ENCODE measurements at places on chromosomes 1 and 21. TPM values are rescaled to one million over a fixed set of nuclear protein-coding genes. Genes with fewer than 3 reads are reported as not detected.
A peak's percentile ranks its signal among the peaks of the same experiment; 100 is the strongest.

- H3K4me3 ChIP-seq = no peak overlapping the region
- H3K4me1 ChIP-seq = peaks cover 22% of the 10 kb centered on the region
- H3K27me3 ChIP-seq = peaks cover 2% of the 10 kb centered on the region
- DNase-seq = no peak
These were observed 9.3 kb downstream of the TMCC2 start for GRCh38 chr1:205236951-205237475.

The AGT gene
- not detected for total RNA-seq

The CELA3A gene
- not detected for total RNA-seq

The SH2D1B gene
- not detected for total RNA-seq

The AMY2A gene
- total RNA-seq = not detected

- no peak for DNase-seq
- H3K4me3 ChIP-seq = no peak overlapping the region
- no peaks in the 10 kb centered on the region for H3K36me3 ChIP-seq
- H3K27ac ChIP-seq = no peak overlapping the region
These were observed 1.7 kb upstream of the OPTC start for GRCh38 chr1:203492082-203492747.

The SLC66A1 gene
- total RNA-seq = 4.0 TPM

The EPHB2 gene
- total RNA-seq = not detected

GRCh38 chr1:77958391-77958790 is 20.5 kb downstream of the FUBP1 start:
- H3K4me3 ChIP-seq = no peak overlapping the region
- peaks cover 3% of the 10 kb centered on the region for H3K4me1 ChIP-seq
- H3K36me3 ChIP-seq = peaks cover 73% of the 10 kb centered on the region
- no peak for DNase-seq

- H3K27ac ChIP-seq = no peak overlapping the region
- no peak overlapping the region for H3K4me3 ChIP-seq
- H3K27me3 ChIP-seq = peaks cover 11% of the 10 kb centered on the region
- no peaks in the 10 kb centered on the region for H3K4me1 ChIP-seq
- peaks cover 2% of the 10 kb centered on the region for H3K36me3 ChIP-seq
These were observed 65.5 kb downstream of the LPAR3 start for GRCh38 chr1:84827555-84827954.

- no peak overlapping the region for H3K4me3 ChIP-seq
- no peak overlapping the region for H3K27ac ChIP-seq
- H3K36me3 ChIP-seq = peaks cover 29% of the 10 kb centered on the region
- H3K4me1 ChIP-seq = peaks cover 71% of the 10 kb centered on the region
These were observed 14.2 kb downstream of the RAP1A start for GRCh38 chr1:111633736-111634247.

GRCh38 chr1:236604905-236605806 is 840 bp upstream of the HEATR1 start:
- peaks cover 15% of the 10 kb centered on the region for H3K36me3 ChIP-seq
- DNase-seq = no peak
- H3K4me1 ChIP-seq = peaks cover 25% of the 10 kb centered on the region
- H3K4me3 ChIP-seq = peak overlapping the region; percentile 99
- peak overlapping the region; percentile 95 for H3K27ac ChIP-seq
- H3K27me3 ChIP-seq = peaks cover 10% of the 10 kb centered on the region

- no peak overlapping the region for H3K4me3 ChIP-seq
- H3K4me1 ChIP-seq = no peaks in the 10 kb centered on the region
- no peaks in the 10 kb centered on the region for H3K27me3 ChIP-seq
- H3K36me3 ChIP-seq = no peaks in the 10 kb centered on the region
- H3K27ac ChIP-seq = no peak overlapping the region
These were observed 76.4 kb downstream of the ADGRL2 start for GRCh38 chr1:81876901-81877733.

The FCGR3A gene
- total RNA-seq = 0.52 TPM

The FBXO2 gene
- total RNA-seq = 6.0 TPM

GRCh38 chr1:38962113-38962512 is 20.5 kb upstream of the RHBDL2 start:
- H3K36me3 ChIP-seq = no peaks in the 10 kb centered on the region
- H3K27me3 ChIP-seq = no peaks in the 10 kb centered on the region
- H3K27ac ChIP-seq = no peak overlapping the region
- H3K4me3 ChIP-seq = no peak overlapping the region

The ZNF593OS gene
- not detected for total RNA-seq

- H3K4me1 ChIP-seq = peaks cover 3% of the 10 kb centered on the region
- no peak for DNase-seq
- H3K4me3 ChIP-seq = no peak overlapping the region
- peaks cover 7% of the 10 kb centered on the region for H3K27me3 ChIP-seq
These were observed 111.5 kb downstream of the CNIH3 start for GRCh38 chr1:224727351-224728289.

DNA sequence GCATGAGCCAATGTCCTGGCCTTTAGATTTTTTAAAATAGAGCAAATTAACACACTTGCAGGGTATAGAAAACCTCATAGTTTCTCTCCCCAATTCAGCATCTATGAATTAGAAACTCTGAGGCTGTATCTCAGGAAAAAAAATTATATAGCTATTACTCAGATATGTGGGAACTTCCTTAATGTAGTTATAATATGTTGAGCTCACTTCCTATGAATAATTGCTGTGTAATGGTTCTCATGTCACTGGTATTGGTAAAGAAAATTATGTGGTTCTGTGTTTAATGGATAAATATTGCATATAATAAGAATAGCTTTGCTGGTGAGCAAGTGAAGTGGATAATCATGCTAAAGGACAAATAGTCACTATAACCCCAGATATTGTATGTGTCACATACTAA is 2019.8 kb downstream of the NCAM2 start:
- H3K27ac ChIP-seq = no peak overlapping the region
- no peaks in the 10 kb centered on the region for H3K36me3 ChIP-seq
- H3K27me3 ChIP-seq = no peaks in the 10 kb centered on the region
- no peaks in the 10 kb centered on the region for H3K4me1 ChIP-seq
- no peak overlapping the region for H3K4me3 ChIP-seq
- DNase-seq = no peak

DNA sequence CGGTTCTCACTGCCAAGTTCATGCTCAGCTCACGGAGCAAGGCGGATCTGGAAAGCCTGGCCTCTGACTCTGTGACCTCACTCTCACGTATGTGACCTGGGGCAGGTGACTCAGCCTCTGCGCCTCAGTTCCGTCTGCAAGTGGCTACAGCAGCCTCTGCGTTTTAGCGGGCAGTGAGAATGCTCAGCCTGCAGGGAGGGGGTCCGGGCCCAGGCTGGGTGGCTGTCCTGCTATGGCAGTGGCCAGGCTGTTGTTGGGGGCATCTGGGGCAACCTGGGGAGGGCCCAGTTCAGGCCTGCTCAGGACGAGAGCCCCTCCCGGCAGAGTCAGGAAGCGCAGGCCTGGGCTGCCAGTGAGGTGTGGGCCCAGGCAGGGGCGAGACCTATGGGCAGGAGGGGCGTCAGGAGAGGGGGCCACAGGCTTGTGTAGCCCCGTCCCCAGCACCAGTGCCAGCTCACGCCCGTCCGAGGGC is 27.9 kb downstream of the ARHGEF16 start:
- H3K36me3 ChIP-seq = no peaks in the 10 kb centered on the region
- no peak overlapping the region for H3K27ac ChIP-seq
- no peaks in the 10 kb centered on the region for H3K4me1 ChIP-seq
- DNase-seq = no peak
- H3K27me3 ChIP-seq = no peaks in the 10 kb centered on the region

The TMEM240 gene
- total RNA-seq = 1.1 TPM

- no peak for DNase-seq
- H3K4me3 ChIP-seq = no peak overlapping the region
- no peak overlapping the region for H3K27ac ChIP-seq
- no peaks in the 10 kb centered on the region for H3K27me3 ChIP-seq
- H3K36me3 ChIP-seq = no peaks in the 10 kb centered on the region
- no peaks in the 10 kb centered on the region for H3K4me1 ChIP-seq
These were observed 2.2 kb downstream of the CLEC20A start for GRCh38 chr1:178494569-178494971.

GRCh38 chr1:198253668-198254067 is 96.9 kb downstream of the NEK7 start:
- H3K27me3 ChIP-seq = no peaks in the 10 kb centered on the region
- peaks cover 24% of the 10 kb centered on the region for H3K36me3 ChIP-seq
- H3K4me1 ChIP-seq = peaks cover 33% of the 10 kb centered on the region
- DNase-seq = no peak

The TPTE gene
- not detected for total RNA-seq

The GBP6 gene
- 0.10 TPM for total RNA-seq

DNA sequence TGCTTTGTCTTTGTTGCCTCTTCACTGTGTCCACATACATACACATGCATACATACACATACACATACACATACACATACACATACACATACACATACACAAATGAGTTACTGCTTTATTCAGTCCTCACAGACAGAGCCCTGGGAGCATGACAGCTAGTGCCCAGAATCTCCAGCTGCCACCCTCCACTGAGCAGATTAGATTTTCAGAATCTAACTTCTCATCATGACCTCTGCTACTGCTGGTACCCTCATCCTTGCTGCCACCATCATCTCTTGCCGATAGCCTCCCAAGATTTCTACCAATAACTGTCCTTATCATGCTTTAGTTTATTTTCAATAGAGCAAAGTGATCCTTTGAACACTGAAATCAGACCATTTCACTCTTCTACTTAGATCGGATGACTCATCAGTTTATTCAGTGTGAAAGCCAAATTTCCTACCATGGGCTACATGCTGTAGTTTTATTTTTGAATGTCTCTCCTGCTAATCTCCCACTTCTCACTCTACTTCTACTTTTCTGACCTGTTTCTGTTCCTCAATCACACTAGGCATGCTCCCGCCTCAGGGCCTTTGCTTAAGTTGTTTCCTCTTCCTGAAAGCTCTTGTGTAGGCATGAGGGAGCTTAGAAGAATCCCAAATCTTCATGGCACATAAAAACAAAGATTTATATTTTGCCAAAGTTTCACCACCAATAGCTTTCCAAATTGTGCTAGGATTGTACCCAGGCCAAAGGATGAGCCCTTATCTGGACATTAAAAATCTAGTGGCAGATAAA is 43.0 kb downstream of the ATP6V1G3 start:
- no peaks in the 10 kb centered on the region for H3K27me3 ChIP-seq
- no peak for DNase-seq
- H3K36me3 ChIP-seq = peaks cover 3% of the 10 kb centered on the region
- H3K27ac ChIP-seq = no peak overlapping the region
- no peak overlapping the region for H3K4me3 ChIP-seq

- H3K27ac ChIP-seq = no peak overlapping the region
- H3K27me3 ChIP-seq = no peaks in the 10 kb centered on the region
- no peaks in the 10 kb centered on the region for H3K36me3 ChIP-seq
- H3K4me3 ChIP-seq = no peak overlapping the region
These were observed 1016.1 kb downstream of the KCNT2 start for GRCh38 chr1:195591917-195592672.

The SUSD4 gene
- 0.18 TPM for total RNA-seq

- no peaks in the 10 kb centered on the region for H3K36me3 ChIP-seq
These were observed 42.0 kb upstream of the PADI1 start for GRCh38 chr1:17162941-17163340.

The KRTCAP2 gene
- 170 TPM for total RNA-seq

DNA sequence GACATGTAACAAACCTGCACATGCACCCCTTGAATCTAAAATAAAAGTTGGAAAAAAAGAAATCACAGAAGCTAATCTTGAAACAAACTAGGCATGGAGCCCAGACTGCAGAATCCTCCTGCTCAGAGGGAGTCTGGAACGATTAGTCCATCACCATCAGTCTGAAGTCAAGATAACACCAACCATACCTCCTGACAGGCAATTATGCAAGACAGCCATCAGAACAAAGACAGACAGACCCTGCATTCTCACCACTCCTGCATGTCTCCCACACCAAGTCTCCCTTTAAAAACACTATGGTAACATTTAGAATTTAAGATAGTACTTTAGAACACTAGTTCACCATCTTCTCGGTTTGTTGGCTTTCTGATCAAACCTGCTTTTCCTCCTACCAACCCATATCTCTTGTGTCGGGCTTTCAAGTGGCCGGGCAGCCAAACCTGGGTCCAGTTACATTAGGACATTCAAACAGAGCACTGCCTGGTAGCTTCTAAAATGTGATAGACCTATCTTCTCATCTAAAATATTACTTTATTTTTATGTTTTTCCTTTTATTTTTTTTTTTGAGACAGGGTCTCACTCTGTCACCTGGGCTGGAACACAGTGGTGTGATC is 10.1 kb downstream of the YARS1 start:
- DNase-seq = no peak
- peak overlapping the region; percentile 25 for H3K27ac ChIP-seq
- H3K4me3 ChIP-seq = no peak overlapping the region
- no peaks in the 10 kb centered on the region for H3K27me3 ChIP-seq
- H3K36me3 ChIP-seq = peaks cover 84% of the 10 kb centered on the region
- H3K4me1 ChIP-seq = peaks cover 38% of the 10 kb centered on the region

- H3K4me1 ChIP-seq = no peaks in the 10 kb centered on the region
- no peak for DNase-seq
- peaks cover 2% of the 10 kb centered on the region for H3K27me3 ChIP-seq
- H3K27ac ChIP-seq = no peak overlapping the region
- no peak overlapping the region for H3K4me3 ChIP-seq
These were observed 102.7 kb upstream of the VANGL1 start for GRCh38 chr1:115539061-115539460.

- no peak for DNase-seq
- no peaks in the 10 kb centered on the region for H3K4me1 ChIP-seq
- H3K4me3 ChIP-seq = no peak overlapping the region
- H3K27me3 ChIP-seq = no peaks in the 10 kb centered on the region
- no peak overlapping the region for H3K27ac ChIP-seq
These were observed 462.2 kb upstream of the CXADR start for GRCh38 chr21:17050646-17051045.

DNA sequence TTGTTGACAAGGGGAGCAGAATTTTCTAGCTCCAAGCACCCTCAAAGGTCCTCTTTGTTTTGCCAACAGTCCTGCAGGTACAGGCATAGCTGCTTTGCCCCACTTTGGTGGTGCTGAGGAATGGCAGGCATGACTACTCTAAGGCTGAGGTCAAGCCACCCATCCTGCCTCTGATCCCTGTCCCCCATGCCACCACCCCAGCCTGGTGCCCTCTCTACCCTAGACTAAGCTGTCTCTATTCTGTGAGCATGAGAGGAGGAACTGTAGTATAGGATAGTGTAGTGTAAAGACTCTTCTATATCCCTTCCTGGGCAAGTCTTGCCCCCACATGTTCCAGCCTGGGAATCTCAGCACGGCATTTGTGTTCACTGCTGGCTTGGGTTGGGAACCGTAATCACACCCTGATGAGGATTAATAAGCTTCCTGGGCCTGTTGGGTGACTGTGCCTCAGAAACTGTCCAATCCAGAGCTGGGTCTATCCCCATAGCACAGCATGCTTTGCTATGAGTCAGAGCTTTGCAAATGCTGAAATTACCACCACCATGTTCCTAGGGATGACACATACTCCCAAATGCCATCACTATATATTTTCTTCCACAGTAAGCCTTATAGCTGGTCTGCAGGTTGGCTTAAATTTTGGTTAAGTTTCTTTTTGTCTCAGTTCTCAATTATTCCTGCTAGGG is 105.7 kb upstream of the PPP2R5A start:
- H3K27me3 ChIP-seq = peaks cover 2% of the 10 kb centered on the region
- no peak overlapping the region for H3K27ac ChIP-seq
- H3K4me1 ChIP-seq = peaks cover 14% of the 10 kb centered on the region
- no peak for DNase-seq
- no peak overlapping the region for H3K4me3 ChIP-seq

The SYT11 gene
- 11.9 TPM for total RNA-seq

- peaks cover 6% of the 10 kb centered on the region for H3K36me3 ChIP-seq
- H3K4me1 ChIP-seq = peaks cover 47% of the 10 kb centered on the region
- peak within 1 kb of the TSS; percentile 74 for H3K27ac ChIP-seq
- peak; percentile 72 for DNase-seq
- H3K27me3 ChIP-seq = peaks cover 16% of the 10 kb centered on the region
- peak within 1 kb of the TSS; percentile 77 for H3K4me3 ChIP-seq
These were observed at the start of gene EVA1B for GRCh38 chr1:36323636-36324352. EVA1B (minus strand) TSS chr1:36323645; CDS start chr1:36323037, 608 bp downstream.

The FOXD2 gene
- 0.24 TPM for total RNA-seq

The FMO5 gene
- 0.31 TPM for total RNA-seq

The MAP1LC3C gene
- not detected for total RNA-seq

- H3K27me3 ChIP-seq = peaks cover 4% of the 10 kb centered on the region
- no peak overlapping the region for H3K27ac ChIP-seq
- no peak overlapping the region for H3K4me3 ChIP-seq
These were observed 69.6 kb downstream of the DHRS3 start for GRCh38 chr1:12548279-12548972.
